ENCODE measurements at places on chromosomes 7 and 10.

GRCh38 chr7:145082366-145083161, 246.7 kb upstream of the TPK1 start:
- no peak for DNase-seq

- no peak for DNase-seq
Observed at GRCh38 chr10:86200269-86200668, 166.3 kb downstream of the GRID1 start.

- no peak for DNase-seq
Observed at GRCh38 chr10:110244550-110244949, 37.1 kb downstream of the MXI1 start.

GRCh38 chr10:94757916-94758315, 4.6 kb upstream of the CYP2C19 start:
- no peak for DNase-seq

GRCh38 chr7:80641548-80641947, 3.1 kb downstream of the CD36 start:
- no peak for DNase-seq

- DNase-seq = no peak
Observed at GRCh38 chr7:95169678-95170077, 154.7 kb downstream of the PON1 start.

GRCh38 chr10:118112543-118113125, 65.9 kb upstream of the RAB11FIP2 start:
- no peak for DNase-seq

DNA sequence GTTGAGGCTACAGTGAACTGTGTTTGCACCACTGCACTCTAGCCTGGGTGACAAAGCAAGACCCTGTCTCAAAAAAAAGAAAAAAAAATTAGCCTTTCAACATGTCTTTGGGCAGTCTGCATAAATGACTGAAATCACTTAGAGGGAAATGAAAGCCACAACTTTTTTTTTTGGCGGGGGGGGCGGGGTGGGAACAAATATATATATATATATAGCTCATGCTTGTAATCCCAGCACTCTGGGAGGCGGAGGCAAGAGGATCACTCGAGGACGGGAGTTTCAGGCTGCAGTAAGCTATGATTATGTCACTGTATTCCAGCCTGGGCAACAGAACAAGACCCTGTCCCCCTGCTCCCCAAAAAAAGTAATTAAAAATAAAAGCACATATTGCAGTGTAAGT, 23.4 kb upstream of the MICU1 start:
- DNase-seq = no peak

DNA sequence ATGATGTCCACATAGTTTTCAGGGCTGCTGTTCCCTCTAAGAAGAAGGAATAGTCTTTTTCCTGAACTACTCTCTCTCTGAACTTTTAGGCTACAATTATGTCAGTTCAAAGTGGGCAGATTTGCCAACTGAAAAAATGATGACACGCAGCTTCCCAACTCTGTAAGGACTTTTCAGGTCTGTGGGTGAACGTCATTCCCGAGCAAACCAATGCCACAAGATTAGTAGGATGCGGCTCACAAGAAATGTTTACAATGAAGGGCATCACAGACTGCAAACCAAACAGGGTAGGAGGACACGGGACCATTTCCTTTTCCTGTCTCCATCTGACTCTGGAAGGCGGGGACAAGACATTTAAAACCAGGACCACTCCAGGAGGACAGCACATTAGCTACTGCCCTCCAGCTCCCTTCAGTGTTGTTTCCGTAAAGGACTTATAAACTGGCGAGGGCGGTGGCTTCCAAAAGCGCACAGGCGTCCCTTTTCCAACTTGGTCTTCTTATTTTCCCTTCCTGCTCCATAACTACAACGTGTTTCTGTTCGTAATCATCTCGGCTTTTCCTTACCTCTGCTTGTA, 539 bp upstream of the MKLN1 start:
- peak; percentile 88 for DNase-seq
